Aorta (tissue), 5 donors: ENCODE measurements at places on chromosomes 7 and 10.
A peak's percentile ranks its signal among the peaks of the same experiment; 100 is the strongest.

DNA sequence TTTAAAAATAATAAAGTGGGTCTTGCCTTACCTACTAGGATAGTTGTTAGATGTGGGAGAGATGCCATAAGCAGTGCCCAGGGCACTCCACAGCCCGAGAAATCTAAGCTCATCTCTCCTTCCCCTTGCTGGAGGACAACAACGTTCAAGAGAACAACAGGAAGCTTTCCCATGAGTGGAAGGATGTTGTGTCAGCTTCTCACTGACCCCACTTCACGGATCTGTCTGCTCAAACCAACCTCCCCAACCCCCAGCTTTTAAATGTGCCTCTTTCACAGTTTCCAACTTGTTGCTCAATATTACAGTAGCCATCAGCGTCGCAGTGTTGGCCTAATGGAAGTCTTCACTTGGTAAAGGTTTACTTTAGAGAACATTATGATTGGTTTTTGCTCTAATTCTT is 72.1 kb downstream of the PTPRE start:
- DNase-seq = no peak

- peak; percentile 72 for DNase-seq
These were observed 20.1 kb downstream of the GHRHR start for GRCh38 chr7:30983914-30984247.

GRCh38 chr7:158468181-158468580 is 119.4 kb downstream of the PTPRN2 start:
- DNase-seq = no peak

DNA sequence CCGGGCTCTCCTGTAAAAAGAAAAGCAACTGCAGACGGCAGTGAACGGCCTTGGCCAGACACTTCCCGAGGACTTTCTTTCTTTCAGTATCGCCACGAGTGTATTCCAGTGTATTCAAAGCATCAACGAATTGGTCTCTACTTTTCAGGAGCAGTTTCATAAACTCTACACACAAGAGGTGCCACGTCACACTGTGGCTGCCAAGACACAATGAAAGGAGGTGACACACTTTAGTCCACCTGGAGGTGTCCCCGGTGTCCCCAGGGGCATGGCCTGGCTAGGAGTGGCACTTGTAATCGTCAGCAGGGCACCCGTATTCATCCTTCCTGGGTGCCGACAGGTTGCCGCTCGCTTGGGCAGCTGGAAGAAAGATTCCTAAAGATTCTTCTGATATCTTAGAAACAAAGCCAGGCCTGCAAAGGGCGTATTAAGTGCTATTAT is 5.0 kb downstream of the TNS3 start:
- DNase-seq = no peak

DNA sequence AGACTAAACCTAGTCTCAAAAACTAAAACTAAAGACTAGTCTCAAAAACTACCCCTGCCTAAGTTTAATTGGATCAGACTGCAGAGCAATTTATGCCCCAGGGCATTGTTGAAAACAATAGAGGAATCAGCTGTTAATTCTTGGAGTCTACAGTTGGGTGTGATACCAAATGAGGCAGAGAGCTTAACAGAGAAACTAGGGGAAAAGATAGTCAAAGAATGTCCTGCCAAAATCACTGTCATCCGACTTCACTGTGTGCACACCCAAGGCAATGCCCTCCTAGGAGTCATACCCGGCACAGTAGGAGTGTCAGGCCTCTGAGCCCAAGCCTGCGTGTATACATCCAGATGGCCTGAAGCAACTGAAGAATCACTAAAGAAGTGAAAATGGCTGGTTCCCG is 90.5 kb upstream of the TOMM7 start:
- no peak for DNase-seq

DNA sequence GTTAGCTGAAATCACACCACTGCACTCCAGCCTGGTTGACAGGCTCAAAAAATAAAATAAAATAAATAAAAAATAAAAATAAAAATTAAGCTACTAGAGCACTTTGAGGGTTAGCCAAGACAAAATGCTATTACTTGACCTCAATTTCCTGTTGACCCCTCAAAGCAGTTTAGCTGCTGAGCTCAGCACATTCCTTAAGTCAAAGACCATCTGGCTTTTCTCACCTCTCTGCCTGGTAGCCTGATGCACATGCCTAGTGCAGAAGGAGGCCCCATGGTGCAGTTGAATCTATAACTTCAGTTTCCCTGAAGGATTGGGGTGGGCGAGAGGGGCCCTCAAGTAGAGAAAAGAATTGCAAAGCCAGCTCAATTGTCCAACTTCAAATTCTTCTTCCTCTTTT is 211.1 kb upstream of the GALNT17 start:
- no peak for DNase-seq

- DNase-seq = no peak
These were observed 4.9 kb upstream of the FOXP2 start for GRCh38 chr7:114409750-114410149.
